ENCODE measurements at places on chromosomes 3 and 15. TPM values are rescaled to one million over a fixed set of nuclear protein-coding genes. Genes with fewer than 3 reads are reported as not detected.

The CA12 gene
- 122 TPM for total RNA-seq

The HGD gene
- 3.4 TPM for total RNA-seq

The LTF gene
- total RNA-seq: 0.43 TPM

The MED12L gene
- under 0.01 TPM for total RNA-seq

The DUOX1 gene
- 34.3 TPM for total RNA-seq

The RBMS3 gene
- total RNA-seq: 19.3 TPM

The TPRG1 gene
- total RNA-seq: 0.24 TPM

Data from tracheal epithelial cell (primary cell).